ENCODE measurements at places on chromosomes 5 and 9.

DNA sequence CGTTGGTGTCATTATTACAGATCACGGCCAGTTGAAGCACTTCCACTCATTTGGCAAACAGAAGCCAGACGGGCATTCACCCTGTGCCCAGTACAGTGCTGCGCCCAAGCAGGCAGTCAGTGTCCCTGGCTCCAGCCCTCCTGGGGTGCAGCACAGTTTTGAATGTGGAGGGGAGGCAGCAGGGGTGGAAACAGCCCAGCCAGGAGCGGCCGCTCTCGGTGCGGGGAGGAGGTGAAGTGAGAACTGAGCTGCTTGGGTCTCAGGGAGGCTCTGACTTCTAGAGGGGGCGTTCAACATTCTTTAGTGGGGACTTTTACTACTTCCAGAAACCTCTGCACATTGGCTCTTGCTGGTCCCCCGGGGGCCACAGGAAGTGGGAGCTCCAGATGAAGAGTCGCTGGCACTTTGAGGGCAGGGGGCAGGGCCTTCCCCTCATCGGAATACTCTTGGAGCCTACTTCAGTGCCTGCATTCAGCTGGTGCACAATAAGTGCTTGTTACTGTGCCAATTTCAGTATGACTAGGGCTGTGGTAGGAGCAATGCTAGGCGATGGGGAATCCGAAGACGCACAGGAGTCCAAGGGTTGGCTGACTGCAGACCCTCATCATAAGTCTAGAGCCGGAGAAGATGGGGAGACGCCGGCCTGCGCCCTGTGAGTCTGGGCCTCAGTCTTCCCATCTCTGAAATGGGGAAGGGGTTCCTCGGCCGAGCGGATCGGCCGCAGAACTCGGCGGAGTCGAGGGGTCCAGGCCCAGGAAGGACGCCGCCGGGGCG lies 492 bp upstream of the NEK6 start:
- no peak for DNase-seq

DNA sequence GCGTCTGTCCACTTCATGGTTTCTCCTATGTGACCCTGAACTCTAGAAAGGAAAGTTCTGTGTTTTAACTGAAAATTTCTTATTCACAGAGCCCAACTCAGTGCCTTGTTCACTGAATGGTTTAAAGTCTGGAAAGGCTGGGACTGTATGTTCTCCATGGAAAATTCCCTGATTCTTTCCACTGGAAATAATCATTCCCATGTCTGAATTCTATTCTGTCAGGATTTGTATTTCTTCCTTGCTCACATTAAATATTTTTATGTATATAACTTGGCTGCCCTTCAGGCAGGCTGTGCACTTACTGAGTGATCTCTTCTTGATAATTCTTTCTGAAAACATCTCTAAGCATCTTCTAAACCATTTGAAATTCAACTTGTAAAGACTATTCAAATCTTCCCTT lies 1126.9 kb upstream of the DMAC1 start:
- DNase-seq: no peak

DNA sequence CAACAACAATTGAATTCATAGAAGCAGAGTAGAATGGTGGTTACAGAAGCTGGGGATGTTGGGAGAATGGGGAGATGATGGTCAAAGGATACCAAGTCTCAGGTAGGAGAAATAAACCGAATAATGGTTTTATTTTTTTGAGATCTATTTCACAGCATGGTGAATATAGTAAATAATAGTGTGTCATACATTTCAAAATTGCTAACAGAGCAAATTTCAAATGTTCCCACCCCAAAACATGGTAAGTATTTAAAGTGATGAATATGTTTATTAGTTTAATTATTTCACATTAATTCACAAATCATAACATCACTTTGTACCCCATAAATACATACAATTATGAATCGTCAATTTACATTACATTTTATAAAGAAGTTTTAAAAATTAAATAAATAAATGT lies 72.7 kb upstream of the ATG10 start:
- DNase-seq: no peak

- no peak for DNase-seq
Observed at GRCh38 chr9:137270929-137271695, 6.4 kb upstream of the TOR4A start.

DNA sequence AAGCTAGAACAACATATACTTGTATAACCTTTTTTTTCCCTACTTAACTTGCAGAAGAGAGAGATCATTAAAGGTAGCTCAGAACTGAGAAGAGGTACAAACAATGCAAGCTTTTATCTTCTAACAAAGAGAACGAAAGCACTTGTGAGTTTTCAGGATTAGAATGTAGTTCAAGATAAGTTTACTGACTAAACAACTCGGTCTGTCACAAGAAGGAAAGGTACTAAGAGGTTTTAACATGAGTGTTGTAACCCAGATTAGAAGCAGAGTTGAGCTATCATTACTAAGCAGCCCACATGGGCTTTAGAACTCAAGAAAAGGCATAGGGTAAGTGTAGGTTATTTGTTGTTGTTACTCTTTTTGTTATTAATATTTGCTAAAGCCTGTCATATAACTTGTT lies 25.2 kb downstream of the GIN1 start:
- DNase-seq: no peak

- DNase-seq: no peak
Observed at GRCh38 chr9:69295872-69296552, 29.0 kb upstream of the ENTREP1 start.

GRCh38 chr5:143229426-143229895 lies 174.0 kb downstream of the NR3C1 start:
- no peak for DNase-seq

DNA sequence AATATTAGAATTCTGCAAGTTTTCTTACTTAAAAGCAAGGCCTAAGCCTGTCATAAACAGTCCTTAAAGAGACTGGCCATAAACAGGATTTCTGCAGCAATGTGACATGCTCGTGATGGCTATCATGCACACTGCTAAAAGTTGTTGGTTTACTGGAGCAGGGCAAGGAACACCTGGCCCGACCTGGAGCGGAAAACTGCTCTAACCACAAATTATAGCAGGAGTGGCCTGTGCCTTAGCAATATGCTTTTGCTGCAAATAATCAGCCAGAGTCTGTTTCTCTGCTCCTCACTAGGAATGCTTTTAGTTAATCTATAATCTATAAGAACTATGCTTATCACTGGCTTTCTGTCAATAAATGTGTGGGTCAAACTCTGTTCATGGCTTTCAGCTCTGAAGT lies 322.9 kb upstream of the RPS23 start:
- no peak for DNase-seq

DNA sequence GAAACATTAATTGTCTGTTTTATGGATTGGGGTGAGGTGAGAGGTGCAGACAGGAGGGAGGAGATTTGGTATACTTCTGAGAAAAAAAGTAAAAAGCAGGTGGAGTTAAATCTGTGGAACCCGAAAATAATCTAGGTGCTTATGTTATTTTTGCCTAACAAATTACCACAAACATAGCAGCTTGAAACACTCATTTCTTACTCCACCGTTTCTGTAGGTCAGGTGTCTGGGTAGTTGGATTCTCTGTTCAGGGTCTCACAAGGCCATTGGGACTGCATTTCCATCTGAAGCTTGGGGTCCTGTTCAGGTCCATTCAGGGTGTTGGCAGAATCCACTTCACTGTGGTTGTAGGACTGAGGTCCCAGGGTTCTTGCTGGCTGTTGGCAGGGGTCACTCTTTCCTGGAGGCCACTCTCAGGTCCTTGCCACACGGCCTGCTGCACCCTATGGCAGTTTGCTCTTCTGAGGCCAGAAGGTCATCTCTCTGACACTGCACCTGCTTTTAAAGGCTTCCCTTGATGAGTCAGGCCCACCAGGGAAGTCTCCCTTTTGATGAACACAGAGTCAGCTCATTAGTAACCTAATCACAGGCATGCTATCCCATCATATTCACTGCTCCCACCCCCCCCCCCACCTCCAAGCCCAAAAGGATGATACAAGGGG lies 82.2 kb downstream of the TRIO start:
- no peak for DNase-seq

- no peak for DNase-seq
Observed at GRCh38 chr9:75953218-75953617, 62.7 kb downstream of the PCSK5 start.

DNA sequence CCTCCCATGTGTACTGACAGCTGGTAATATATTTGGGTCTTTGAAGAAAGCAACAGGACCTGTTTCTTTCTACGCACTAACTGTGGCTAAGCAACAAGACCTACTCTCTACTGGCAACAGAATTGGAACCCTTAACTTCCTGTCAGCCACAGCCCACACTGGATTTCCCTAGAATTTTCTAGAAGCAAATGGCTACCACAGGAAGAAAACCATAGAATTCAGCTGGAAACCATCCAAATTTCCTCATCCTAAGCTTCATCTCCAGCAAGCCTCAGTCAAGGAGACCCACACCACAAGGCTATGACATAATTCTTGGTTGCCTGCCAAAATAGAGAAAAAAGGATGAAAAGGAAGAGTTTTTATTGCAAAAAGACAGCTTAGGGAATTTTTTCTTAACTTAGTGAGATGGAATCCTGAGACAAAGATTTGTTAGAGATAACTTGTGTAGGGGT lies 171.8 kb upstream of the TNC start:
- no peak for DNase-seq

- no peak for DNase-seq
Observed at GRCh38 chr5:53024535-53024934, 35.4 kb downstream of the ITGA2 start.

- no peak for DNase-seq
Observed at GRCh38 chr5:34550247-34550646, 105.9 kb upstream of the RAI14 start.

- no peak for DNase-seq
Observed at GRCh38 chr9:38250279-38251035, 142.0 kb upstream of the ALDH1B1 start.

DNA sequence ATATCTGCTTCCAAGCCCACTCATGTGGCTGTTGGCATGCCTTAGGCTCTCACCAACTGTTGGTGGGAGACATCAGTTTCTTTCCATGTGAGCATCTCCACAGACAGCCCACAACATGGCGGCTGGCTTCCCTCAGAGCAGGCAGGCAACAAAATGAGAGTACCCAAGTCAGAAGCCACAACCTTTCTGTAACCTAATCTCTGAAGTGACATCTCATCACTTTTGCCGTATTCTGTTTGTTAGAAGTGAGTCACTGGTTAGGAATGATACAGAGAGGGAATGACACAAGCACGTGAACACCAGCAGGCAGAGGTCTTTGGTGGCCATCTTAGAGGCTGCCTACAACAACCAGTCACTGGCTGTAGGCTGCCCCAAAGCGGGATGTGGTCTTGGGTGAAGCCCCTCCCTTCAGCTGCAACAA lies 88.6 kb upstream of the RASGRF2 start:
- DNase-seq: no peak

- no peak for DNase-seq
Observed at GRCh38 chr5:39200081-39200480, 19.3 kb downstream of the FYB1 start.

All from COR-L47 (cell line).